ENCODE measurements at places on chromosomes 16 and 17. TPM values are rescaled to one million over a fixed set of nuclear protein-coding genes. Genes with fewer than 3 reads are reported as not detected.

- DNase-seq: no peak
Measured at GRCh38 chr17:30244853-30245385, 9.4 kb upstream of the SLC6A4 start.

DNA sequence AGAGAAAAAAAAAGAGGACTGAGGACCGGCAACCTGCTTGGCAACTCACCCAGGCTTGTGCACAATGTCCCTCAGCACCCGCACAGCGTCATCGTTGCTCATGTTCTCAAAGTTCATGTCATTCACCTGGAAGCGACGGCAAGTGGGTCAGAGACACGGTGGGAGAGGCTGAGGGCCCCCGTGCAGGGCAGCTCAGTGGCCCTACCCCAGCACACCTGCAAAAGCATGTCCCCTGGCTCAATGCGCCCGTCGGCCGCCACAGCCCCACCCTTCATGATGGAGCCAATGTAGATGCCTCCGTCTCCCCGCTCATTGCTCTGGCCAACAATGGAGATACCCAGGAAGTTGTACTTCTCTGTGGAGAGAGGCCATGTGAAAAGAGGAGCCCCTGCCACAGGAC lies 5.4 kb downstream of the DVL2 start:
- DNase-seq: peak; percentile 50

DNA sequence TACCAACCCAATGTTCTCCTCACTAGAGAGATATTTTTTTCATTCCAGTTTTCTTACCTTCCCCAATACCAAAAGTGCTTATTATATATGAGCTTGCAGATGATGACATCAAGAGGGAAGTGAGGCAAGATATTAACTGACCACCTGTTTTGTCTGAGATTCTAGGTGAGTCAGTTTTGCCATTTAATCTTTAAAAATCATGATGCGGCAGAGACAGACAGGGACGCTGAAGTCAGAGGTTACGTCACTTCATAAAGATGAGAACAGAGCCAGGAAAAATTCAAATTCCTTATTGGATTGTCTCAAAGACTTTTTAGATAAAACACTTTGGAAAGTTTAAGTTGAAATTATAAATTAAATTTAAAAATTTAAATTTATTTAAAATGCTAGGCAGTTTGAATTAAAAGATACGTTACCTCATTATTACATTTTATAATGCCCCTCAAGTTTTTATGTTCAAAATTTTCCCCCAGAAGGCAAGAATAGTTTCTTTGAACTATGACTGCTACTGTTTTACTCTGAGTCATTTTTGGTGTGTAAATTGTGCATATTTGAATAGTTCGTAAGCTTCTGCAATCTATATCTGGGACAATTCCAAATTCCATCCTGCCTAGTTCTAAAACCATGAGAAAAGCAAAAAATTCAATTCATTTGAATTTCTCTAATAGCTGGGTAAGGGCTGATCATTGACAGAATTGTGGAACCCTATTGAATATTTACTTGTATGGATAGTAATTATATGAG lies 839.6 kb upstream of the GOT2 start:
- no peak for DNase-seq

GRCh38 chr16:3909791-3910583 lies 29.5 kb upstream of the CREBBP start:
- no peak for DNase-seq

GRCh38 chr16:85539629-85540291 lies 73.4 kb upstream of the GSE1 start:
- peak; percentile 2 for DNase-seq

DNA sequence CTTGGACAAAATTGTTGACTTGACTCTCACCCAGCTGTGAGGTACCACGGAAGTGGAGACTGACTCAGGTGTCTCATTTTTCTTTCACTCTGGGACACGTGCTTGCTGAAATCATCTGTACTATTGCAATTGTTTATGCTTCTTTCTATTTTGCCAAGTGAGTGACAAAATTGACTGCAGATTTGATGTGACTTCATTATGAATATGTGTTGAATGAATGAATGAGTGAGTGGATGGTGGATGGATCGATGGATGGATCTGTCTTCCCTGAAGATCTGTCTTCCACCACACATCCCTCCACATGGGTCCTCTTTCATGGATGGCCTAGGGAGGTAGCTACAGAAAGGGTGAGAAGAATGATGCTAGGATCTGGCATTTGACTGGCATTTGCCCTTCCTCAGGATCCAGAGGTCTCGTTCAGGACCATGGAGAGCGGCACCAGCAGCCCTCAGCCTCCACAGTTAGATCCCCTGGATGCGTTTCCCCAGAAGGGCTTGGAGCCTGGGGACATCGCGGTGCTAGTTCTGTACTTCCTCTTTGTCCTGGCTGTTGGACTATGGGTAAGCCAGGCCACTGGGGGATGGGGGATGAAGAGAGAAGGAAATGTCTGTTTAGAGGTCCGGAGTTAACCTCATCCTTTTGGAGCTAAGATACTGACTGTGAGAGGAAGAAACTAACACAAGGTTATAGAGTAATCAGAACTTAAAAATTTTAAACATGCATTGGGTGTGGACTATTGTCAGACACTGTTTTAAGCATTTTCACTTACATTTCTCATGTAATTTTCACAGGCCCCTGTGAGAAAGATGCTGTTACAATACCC lies 12.7 kb downstream of the SLC5A11 start:
- peak; percentile 75 for DNase-seq

GRCh38 chr16:3281222-3281820 lies 2.0 kb upstream of the ZNF263 start:
- DNase-seq: no peak

DNA sequence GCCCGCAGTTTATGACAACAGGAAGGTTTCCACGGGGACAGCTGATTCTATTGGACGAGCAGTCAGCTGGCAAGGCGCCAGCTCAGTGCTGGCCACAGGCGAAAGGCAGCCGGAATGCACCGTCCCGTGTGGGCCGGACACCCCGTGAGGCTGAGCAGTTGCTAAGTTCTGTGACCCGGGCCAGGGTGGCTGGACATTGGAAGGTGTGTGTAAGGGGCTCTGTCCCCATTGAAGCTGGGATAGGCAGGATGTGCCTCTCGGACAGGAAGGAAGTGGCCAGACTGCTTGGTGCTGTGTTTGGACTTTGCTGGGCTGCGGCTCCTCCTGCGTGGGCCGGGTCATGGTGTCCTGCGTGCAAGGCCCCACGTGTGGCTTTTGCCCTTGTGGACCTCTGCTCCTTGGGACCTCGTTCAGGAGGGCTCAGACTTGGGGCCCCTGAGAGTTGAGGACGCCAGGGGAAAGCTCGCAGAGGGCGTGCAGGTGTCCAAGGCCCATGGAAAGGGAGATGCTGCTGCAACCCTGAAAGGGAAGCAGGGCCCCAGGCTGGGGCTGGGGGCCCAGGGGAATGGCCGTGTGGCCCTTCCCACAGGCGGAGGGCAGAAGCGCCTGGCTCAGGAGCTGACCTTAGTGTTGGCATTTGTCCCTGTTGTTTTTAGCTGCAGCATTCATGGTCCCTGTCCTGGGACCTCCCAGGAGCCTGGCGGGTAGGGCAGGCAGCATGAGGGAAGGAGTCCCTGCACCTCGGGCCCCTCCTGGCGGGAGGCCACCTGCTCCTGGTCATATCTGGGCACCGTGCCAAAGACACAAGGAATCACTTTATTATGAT lies 10.0 kb downstream of the BAIAP2 start:
- DNase-seq: peak; percentile 92

DNA sequence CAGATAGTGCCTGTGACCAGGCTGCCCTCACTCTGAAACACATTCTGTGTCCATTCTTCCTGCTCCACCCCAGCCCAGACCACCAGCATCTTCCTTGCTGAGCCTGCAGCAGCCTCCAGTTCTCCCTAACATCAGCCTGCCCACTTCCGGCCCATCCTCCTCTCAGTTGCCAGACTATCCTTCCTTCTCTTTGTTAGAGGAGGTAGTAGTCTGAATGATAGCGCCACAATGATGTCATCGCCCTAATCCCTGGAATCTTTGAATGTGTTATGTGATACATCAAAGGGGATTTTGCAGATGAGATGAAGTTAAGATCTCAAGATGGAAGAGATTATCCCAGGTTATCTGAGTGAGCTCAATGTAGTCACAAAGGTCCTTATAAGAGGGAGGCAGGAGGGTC lies 3.2 kb upstream of the ZDHHC1 start:
- DNase-seq: no peak

DNA sequence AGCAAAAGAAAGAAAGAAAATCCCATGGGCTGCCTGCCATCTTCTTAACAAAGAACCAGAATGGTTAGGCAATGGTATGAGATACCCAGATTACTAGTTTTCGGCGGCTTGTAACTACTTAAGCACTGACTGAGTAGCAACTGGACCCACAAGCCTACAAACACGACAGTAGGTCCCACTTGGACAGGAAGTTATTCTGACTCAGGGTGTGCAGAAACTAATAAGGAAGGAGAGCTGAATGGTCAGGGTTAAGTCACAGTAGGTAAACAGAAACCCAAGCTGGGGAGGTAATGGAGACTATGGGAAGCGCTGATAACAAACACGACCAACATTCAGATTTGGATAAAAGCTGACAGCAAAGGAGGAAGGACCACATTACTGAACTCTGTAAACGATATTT lies 10.4 kb upstream of the HLF start:
- no peak for DNase-seq

- no peak for DNase-seq
Measured at GRCh38 chr17:30520436-30520835, 43.2 kb downstream of the GOSR1 start.

- DNase-seq: no peak
Measured at GRCh38 chr17:17462048-17462824, 14.6 kb upstream of the MED9 start.

DNA sequence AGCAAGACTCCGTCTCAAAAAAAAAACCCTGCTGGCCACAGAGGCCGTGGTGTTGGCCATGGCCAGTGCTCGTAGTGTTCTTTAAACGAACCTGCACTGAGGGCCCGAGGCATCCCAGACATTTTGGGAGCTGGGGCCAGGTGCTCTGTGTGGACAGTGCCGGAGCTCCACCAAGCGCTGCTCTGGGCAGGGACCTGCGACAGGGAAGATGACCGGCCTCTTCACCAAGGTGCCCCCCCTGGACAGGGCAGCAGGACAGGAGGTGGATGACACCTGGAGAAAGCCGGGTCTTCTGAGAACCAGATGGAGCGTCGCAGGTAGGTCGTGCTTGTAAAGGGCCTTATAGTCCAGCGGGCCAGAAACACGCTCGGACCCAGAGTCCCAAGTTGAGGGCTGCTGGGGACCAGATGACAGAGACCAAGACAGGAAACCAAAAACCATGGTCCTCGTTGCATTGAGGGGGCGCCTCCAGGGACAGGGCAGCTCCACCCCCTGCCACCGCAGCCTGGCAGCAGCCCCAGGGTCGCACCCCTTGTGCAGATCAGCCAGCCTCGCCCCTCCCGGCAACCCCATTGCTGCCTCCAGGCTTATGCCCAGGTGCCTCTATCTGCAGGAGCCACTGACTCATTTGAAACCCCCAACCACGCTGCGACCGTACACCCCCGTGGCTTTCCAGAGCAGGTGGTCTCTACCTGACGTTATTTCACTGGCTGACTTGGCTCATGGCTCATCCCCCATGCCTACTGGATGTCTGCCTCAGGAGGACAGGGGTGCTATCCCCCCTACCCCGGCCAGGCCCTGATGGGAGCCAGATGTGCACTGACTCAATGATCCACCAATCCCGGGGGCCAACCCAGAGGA lies 4.2 kb upstream of the NTN3 start:
- DNase-seq: peak; percentile 67

GRCh38 chr17:50725769-50726655 lies 6.6 kb downstream of the LUC7L3 start:
- DNase-seq: no peak

DNA sequence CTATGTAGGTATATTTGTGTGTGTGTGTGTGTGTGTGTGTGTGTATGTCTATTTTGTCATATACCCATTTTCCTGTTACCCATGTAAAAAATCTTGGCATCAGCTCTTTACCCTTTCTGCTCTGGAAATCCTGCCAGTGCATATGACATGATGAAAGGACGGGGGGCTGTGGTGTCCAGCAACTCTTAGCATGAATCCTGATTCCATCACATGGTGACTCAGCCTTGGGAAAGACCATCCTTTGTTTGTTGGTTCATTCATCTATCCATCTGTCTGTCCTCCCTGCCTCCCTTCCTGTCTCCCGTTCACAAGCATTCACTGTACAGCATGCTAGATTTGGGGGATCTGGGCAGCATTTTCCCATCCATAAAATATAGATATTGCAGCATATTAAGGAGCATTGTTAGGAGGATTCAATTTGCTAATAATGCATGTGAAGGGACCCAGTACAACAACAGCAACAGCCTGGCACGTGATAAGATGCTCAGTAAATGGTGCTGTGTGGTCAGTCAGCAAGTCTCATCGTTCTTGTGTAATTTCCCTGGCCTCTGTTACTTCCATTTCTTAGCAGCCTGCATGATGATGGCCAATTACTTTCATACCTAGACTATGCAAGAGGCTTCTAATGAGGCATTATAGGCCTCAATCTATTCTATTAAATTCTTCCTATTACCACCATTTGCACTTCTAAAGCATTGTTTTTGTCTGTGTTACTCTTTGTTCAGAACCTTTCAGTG lies 191.0 kb downstream of the PRKCA start:
- no peak for DNase-seq

GRCh38 chr16:24279982-24280515 lies 23.9 kb downstream of the CACNG3 start:
- no peak for DNase-seq

DNA sequence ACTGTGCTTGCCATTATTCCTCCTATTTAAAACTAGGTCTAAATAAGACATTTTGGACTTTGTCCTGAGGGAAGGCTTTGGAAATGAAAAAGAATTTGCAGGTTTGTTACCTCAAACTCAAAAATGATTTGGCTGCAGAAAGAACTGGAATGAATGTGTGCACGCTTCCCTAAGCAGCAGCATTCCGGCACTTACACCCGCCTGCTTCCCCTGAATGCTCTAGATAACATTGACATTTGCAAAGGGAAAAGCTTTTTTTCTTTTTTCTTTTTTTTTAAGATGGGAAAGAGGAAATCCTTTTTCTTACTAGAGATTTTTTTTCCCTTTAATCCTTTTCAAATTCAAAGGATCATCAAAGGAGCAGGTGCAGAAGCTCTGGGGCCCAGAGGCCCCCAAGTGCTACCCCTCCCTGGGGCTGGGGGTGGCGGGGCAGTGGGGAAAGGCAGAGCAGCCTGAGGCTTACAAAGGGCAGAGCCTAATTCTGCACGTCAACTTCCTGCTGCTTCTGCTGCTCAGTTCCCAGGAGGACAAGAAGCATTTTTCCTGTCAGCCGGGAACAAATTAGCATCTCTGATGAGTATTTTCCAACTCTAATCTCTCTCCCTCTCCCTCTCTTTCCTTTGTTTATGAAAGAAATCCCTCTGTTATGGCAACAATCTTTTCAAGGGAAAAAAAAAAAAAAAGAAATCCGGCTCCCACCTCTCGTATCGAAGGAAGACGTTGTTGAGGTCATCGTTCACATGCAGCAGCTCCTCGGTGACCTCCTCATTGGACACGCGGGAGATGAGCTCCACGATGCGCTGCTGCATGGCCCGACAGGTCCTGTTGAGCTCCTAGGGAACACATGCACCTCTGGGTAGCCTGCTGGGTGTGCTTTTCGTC lies 32.1 kb upstream of the SREBF1 start:
- DNase-seq: peak; percentile 76

GRCh38 chr16:22139008-22139407 lies 23.3 kb upstream of the SDR42E2 start:
- no peak for DNase-seq

NKD1 gene
- total RNA-seq: 2.5 TPM

KCNH4 gene
- 0.28 TPM for total RNA-seq

PRSS33 gene
- not detected for total RNA-seq

DHRS7C gene
- 222 TPM for total RNA-seq

RCVRN gene
- total RNA-seq: 0.48 TPM

KRTAP4-9 gene
- total RNA-seq: not detected

All from right cardiac atrium (tissue), 5 donors.